ENCODE measurements at places on chromosomes 3 and 15. TPM values are rescaled to one million over a fixed set of nuclear protein-coding genes. Genes with fewer than 3 reads are reported as not detected.

The MASP1 gene
- total RNA-seq, result 319 TPM

The TEX264 gene
- 50.9 TPM for total RNA-seq

The WDR72 gene
- total RNA-seq, result not detected

The UCN2 gene
- 0.83 TPM for total RNA-seq

The CSPG4 gene
- total RNA-seq, result 15.3 TPM

The IQCH gene
- total RNA-seq, result 3.3 TPM

The ARHGAP11A gene
- 4.8 TPM for total RNA-seq

The CCR8 gene
- total RNA-seq, result not detected

The SLCO3A1 gene
- total RNA-seq, result 5.7 TPM

The RAMAC gene
- 29.6 TPM for total RNA-seq

The CHD2 gene
- total RNA-seq, result 73.9 TPM

The CCR4 gene
- total RNA-seq, result under 0.01 TPM

The GPD1L gene
- 5.4 TPM for total RNA-seq

The EPHB3 gene
- total RNA-seq, result 7.0 TPM

The ANXA2 gene
- 2,506 TPM for total RNA-seq

The SLC12A8 gene
- 79.0 TPM for total RNA-seq

The UROC1 gene
- total RNA-seq, result not detected

The CPEB1 gene
- 13.7 TPM for total RNA-seq

The NGLY1 gene
- total RNA-seq, result 21.8 TPM

The NPAP1 gene
- total RNA-seq, result not detected

The KLF15 gene
- 3.6 TPM for total RNA-seq

The MAP6D1 gene
- total RNA-seq, result 0.57 TPM

The CXCR6 gene
- 0.28 TPM for total RNA-seq

The HYAL3 gene
- total RNA-seq, result 3.7 TPM

The GABRR3 gene
- total RNA-seq, result 0.09 TPM

The P2RY13 gene
- not detected for total RNA-seq

The GLDN gene
- total RNA-seq, result 75.1 TPM

The CCR2 gene
- not detected for total RNA-seq

The UBA7 gene
- total RNA-seq, result 39.1 TPM

The OR5H6 gene
- total RNA-seq, result not detected

The BFSP2 gene
- not detected for total RNA-seq

The FRMD5 gene
- total RNA-seq, result 1.6 TPM

The ACP3 gene
- 1.3 TPM for total RNA-seq

Data from smooth muscle cell of bladder (primary cell).